ENCODE measurements at places on chromosomes 16 and 17.
A peak's percentile ranks its signal among the peaks of the same experiment; 100 is the strongest.

DNA sequence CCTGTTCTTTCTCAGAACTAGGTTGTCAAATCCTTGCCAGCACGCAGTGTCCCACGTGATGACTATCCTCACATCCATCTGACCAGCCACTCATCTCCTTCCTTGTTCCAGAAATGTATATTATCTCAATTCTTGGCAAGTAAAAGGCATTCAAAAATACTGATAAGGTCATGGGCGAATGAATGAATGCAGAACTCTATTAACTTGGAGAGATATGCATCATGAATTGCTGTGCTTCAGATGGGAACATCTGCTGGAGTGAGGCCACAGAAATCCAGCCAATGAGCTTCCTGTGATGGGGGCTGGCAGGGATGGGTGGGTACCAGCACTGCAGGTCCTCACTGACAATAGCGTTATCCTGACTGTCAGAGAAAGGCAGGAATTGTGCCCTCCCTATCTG lies 19.0 kb downstream of the FAHD1 start:
- no peak for DNase-seq

DNA sequence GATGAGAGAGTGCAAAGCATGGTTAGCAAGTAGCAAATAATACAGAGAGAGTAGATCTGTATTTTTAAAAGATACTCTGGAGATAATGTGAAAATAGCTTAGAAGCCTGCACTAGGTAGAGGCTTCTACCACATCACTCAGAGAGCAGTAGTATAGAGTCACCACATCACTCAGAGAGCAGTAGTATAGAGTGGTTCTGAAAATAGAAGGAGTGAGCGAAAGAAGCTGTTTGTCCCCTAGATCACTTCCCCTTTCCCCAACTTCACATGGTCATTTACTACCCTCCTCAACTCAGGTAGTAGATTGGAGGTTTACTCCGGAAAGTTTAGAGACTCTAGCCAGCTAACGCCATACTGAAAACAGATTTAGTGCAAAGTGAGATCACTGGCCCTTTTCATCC lies 17.1 kb downstream of the DGKE start:
- no peak for DNase-seq

GRCh38 chr16:50972876-50973275 lies 178.2 kb downstream of the SALL1 start:
- DNase-seq, result no peak

DNA sequence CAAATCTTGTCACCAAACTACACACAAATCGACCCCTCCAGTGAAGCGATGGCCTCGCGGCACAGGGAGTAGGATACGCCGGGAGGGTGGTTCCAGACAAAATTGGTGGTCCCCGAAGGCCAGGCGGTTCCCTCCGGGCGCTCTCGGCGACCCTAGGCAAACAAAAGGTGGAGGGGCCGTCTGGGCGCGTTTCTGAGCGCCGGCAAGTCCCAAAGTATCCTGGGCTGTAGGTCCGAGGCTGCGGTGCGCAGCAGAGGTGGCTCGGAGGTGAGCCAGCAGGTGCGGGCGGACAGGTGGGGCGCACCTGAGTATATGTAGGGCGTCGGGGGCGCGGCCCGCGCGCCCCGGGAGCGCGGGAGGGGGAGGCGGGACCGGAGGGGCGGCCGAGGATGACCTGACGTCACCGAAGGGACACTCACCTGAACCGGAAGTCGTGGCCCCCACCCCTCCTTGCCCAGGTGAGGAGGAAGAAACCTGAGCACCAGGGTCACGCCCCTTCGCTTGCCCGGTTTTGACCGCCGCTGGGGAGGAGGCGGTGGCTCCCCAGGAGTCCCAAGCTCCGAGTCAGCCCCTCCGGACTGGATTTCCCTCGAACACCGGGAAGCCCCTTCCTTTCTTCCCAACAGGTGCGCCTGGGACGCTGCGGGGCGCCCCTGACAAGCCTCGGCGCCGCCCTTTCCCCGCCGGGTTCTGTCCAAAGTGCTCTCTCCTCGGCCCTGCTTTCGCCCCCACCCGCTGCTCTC lies at the start of gene CLDN7:
Gene CLDN7, minus strand, starts transcription at position 287 of the 743 bp plus-strand sequence. CDS start 435 bp downstream, outside the sequence.
- peak; percentile 74 for DNase-seq

DNA sequence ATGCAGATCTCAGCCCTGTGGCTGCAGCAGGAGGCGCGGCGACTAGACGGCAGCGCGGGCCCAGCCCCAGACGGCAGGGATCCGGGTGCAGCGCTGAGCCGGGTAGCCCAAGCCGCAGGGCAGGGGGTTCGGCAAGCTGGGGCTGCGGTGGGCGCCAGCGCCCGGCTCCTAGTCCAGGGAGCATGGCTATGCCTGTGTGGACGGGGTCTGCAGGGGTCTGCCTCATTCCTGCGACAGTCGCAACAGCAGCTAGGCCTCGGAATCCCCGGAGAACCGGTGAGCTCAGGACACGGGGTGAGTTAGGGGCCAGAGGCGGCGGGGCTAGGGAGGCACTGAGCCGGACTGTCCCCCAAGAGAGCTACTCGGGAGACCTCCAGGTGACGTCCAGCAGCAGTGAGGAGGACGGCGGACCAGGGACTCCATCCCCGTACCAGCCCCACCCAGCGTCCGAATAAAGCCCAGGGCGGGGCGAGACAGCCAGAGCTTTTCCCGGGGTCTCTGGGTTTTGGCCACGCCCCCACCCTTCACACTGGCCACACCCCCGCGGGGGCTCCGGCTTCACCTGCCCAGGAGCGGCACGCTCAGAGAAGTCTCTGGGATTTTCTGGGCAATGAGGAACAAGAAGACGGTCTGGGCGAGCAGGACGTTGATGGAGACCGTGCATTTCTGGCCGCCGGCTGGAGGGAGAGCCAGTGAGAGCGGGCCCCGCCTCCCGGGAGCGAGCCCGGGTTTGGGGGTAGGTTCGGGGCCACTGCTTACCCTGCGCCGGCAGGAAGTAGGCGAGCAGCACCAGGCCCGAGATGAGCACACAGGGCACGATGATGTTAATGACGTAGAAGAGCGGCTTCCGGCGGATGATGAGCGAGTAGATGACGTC lies 1.1 kb downstream of the C17orf107 start:
- no peak for DNase-seq

GRCh38 chr17:59533694-59534093 lies 31.7 kb upstream of the DHX40 start:
- DNase-seq, result no peak

DNA sequence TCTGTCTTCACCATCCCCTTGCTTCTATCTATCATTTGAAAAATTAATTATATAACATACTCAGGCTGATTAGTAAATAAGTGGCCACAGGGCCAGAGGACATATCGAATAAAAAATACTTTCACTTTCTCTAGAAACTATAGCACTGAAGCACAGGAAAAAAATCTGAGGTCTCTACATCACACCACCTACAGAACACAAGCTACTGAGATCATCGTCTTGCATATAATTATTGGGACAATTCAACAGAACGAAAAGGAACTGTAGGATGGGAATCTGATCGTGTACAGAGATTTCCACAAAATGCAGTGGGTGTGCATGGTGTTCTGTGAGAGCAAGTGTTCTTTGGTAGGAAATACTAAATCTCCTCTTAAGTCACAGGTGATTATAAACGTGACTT lies 289.6 kb upstream of the ERCC4 start:
- DNase-seq, result no peak

GRCh38 chr16:71840052-71840451 lies 5.7 kb upstream of the ATXN1L start:
- no peak for DNase-seq

DNA sequence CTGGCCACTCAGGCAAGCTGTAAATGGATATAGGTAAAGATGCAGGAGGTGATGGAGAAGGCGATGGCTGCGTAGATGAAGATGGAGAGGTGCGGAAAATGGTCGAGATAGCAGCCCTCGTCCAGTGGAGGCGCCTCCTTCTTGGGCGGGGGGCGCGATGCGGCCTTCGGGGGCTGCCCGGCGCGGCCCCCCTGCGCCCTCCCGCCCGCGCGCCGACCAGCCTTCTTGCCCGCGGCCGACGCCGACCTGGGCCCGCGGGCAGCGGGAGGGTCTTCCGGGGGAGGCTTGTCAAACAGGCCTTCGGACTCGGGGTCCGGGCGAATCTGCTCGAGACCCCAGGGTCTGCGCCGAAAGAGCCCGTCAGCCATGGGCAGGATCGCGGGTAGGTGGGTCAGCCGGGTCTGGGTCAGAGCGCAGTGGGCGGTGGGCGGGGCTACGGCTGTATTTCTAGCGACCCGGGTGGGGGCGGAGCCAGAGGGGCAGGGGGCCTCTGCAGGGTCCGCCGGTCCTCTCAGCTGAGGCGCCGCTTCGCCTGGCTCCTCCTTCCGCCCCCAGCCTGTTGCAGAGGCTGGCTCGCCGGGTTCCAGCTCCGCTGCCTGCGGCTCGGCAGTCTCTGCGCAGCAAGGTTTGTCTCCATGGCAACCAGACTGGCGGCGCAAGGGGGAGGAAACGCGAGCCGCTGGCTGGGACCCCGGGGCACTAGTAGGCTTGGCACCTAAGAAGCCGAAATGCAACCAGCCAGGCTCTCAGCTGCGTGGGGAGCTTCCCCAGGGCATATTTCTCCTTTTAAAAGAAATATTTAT lies 14.4 kb downstream of the MIS12 start:
- DNase-seq, result peak; percentile 95

Data from renal pelvis (tissue), 12 donors.